ENCODE measurements at places on chromosomes 7 and 10.
A peak's percentile ranks its signal among the peaks of the same experiment; 100 is the strongest.

- no peak for DNase-seq
Observed at GRCh38 chr7:76364198-76364584, 5.4 kb upstream of the YWHAG start.

- peak; percentile 6 for DNase-seq
Observed at GRCh38 chr10:15715619-15716227, 4.0 kb downstream of the ITGA8 start.

- no peak for DNase-seq
Observed at GRCh38 chr10:5503477-5503835, 4.1 kb upstream of the CALML5 start.

- DNase-seq, result peak; percentile 53
Observed at GRCh38 chr7:14717816-14718215, 184.7 kb downstream of the DGKB start.

GRCh38 chr10:79246606-79247275 is 100.5 kb upstream of the PPIF start:
- peak; percentile 77 for DNase-seq

DNA sequence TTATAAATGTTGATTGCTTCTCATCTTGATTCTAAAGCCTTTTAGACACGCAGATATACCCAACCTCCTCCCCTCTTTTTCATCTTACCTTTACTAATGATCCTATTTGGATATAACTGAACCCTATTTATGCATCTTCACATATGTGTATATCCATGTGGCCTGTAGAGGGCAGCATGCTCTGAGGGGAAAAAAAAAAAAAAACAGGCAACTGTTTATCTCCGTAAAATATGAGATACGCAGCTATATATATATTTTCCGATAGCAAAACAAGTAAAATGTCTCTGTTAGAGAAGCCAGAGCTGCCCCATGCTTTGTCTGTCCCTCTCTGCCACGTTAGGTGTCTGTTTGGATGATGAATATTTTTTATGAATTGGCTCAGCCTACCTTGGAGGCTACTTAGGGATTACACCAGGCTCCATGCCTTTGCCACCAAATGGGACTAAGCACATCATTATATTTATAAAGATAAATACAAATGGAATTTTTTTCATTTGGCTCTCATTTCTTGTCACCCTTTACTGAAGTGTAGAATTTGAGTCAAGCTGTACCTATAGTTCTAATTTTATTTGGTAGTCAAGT is 174.8 kb upstream of the FZD1 start:
- DNase-seq, result peak; percentile 25

- peak; percentile 91 for DNase-seq
Observed at GRCh38 chr10:103712898-103713498, 142.4 kb downstream of the SH3PXD2A start.

GRCh38 chr7:152338561-152338960 is 97.2 kb downstream of the KMT2C start:
- DNase-seq, result no peak

DNA sequence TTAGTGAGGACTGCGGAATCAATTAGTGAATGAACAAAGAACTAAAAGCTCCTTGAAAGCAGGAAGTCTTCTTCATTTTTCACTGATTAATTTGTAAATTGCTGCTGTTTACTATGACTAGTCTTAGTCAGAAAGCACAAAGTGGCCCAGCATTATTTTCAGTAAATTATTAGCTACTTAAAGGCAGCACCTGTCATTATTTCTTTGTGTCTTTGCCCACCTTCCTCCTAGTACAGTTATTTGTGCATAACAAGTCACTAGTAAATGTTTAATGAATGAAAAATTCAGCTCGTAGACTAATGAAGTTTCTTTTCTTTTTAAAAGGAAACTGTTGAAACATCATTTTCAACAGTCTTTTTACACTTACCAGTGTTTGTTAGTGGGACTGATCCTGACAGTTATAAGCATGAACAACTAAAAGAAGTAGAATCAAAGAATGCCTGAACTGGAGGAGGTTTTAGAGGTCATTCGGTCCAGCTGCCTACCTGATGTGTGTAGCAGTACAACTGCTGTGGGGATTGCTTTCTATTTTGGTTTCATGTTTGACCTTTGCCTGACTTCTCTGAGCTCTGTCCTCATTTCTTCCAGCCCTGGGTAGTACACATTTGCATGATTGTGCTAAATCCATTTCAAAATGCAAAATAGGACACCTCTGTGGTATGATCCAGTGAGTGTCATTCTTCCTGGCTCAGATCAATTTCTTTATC is 140.0 kb upstream of the PHYHIPL start:
- DNase-seq, result no peak

- peak; percentile 14 for DNase-seq
Observed at GRCh38 chr7:148485618-148486017, 104.9 kb upstream of the C7orf33 start.

- no peak for DNase-seq
Observed at GRCh38 chr7:55110993-55111361, 92.2 kb downstream of the EGFR start.

GRCh38 chr7:104861729-104862390 is 152.1 kb upstream of the KMT2E start:
- no peak for DNase-seq

- DNase-seq, result no peak
Observed at GRCh38 chr10:71774916-71775702, 1.8 kb upstream of the VSIR start.

- peak; percentile 92 for DNase-seq
Observed at GRCh38 chr10:71860243-71861029, 9.4 kb upstream of the PSAP start.

DNA sequence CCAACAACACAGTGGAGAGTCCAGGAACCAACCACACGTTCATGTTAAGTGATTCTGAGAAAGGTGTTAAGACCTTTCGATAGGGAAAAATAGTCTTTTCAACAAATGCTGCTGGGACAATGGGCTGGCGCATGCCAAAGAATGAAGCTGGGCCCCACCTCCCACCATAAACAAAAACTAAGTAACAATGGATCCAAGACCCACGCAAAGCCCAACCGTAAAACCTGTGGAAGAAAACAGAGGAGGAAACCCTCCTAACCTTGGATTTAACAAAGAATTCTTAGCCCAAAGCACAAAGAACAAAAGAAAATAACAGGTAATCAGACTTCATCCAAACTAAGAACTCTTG is 272.8 kb downstream of the ELFN1 start:
- DNase-seq, result no peak

DNA sequence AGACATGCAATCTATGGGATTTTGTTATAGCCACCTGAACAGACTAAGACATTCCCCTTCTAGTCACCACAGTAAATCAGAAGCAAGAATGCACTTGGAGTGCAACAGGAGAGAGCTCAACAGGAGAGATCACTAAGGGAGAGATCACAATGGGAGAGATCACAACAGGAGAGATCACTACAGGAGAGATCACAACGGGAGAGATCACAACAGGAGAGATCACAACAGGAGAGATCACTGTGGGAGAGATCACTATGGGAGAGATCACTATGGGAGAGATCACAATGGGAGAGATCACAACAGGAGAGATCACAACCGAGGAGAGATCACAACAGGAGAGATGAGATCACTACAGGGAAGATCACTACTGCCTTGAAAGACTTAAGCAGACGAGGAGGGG is 238.5 kb upstream of the PITRM1 start:
- DNase-seq, result no peak

DNA sequence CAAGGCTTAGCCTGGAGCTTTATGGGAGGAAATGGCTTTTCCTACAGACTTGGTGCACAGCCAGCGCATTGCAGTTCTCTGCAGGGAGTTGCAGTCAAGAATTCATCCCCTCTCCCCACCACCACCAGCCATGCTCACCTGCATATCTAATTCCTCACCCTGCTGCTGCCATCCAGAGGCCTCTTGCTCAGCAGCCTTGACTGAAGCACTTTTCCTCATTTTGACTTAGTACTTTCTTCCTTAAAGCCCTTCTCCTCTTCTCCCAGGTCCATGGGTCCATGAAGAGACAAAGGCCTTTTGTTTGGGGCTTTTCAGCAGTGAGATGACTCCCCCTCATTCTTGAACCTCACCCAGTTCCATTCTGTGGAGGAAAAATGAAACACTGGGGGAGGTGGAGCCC is 39.7 kb upstream of the GPR141 start:
- DNase-seq, result peak; percentile 17

DNA sequence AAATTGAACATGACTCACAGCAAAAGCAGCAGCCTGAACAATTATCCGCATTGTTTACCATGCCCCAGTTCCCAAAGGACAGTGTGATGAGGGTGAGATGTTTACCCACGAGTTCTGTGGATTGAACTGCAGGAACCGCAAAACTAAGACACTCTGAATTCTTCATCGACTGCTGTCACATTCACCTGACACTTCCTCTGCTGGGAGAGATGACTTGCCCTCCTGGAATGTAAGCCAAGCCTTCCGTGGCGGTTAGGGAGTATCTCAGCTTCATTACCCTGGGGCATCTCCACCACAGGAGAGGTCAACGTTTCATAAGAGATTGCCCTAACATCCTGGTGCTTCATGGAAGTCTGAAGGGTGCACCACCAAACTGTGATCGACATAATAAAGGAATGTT is 374.6 kb upstream of the ADARB2 start:
- no peak for DNase-seq

Measured in midbrain (tissue), 1 donor.